Aorta (tissue), 5 donors: ENCODE measurements at places on chromosomes 5 and 9.

DNA sequence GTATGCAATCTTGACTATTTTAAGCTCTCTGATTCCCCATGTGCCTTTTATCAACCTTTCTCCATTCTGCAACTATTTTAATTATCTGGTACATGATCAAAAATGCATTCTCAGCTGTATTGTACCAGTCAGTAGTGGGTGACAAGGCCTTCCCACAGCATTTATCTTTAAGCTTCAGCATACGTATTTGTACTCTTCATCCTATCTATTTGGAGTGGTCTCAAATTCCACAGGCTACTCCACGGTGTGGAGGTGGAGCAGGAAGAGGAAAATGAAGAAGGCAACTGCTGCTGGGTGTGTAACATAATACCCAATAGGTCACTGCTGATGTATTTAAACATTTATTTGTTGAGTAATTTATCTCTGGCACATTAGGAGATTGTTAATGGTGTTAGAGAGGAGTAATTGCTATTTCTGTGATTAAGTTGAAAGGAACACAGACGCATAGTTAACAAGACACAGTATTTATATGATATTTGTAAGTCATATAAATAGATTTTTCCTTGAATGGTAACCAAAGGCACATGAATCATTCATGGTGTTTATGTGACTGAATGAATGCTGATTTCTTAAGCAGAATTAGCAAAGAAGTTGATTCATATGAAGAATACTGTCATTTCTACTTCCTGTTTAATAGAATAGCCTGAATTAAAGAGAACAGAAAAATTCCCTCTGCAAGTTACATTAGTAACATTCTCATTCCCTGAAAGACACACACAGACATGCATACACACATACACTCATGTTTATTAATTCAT is 153.8 kb upstream of the NR3C1 start:
- DNase-seq: no peak

- peak; percentile 90 for DNase-seq
Measured at GRCh38 chr5:176658007-176658599, 10.8 kb downstream of the TSPAN17 start.

DNA sequence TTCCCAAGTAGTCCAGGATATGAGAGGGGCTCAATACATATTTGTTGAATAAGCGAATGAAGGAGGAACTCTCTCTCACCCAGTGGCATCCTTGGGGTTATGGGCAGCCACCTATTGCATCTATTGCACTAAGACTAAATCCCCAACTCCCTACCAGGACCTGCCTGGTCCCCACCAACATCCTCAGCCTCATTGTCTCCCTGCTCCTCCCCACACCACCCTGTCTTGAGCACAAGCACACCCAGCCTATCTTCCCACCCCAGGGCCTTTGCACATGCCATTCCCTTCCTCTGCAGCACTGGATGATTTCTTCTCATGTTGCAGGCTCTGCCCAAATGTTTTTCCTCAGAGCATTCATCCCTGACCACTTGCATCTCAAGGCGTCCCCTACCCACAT is 133.8 kb downstream of the BARX1 start:
- no peak for DNase-seq

DNA sequence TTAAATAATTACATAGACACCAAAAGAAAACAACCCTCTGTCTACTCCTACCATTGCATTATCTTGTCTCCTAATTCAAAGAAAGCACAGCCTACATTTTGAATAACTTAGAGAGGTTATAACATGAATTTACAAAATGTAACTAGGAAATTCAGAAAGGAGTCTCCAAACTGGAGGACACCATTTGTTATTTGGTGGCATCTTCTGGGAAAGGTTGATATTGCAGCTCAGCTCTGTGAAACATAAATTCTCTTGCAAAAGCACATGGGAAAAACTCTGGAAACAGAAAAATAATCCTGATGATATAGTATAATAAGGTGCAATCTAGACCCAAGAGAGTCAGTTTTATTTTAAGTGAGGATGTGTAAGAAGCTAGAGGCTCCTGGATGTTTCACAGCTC is 215.3 kb downstream of the MLLT3 start:
- DNase-seq: no peak

DNA sequence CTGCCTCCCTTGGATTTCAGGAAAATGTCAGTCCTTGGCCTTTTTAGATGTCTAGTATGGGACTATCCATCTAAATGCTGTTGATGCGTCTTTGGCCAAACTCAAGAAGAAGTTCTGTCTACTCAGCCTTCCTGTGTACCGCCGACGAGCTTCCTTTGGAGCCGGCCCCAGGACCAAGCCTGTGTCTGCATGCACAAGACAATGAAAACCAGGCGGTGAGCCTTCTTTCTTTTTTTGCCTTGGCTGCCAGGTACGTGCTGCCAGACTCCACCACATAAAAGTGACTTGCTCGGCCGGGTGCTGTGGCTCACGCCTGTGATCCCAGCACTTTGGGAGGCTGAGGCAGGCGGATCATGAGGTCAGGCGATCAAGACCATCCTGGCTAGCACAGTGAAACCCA is 6.0 kb upstream of the NEURL1B start:
- DNase-seq: peak; percentile 51

DNA sequence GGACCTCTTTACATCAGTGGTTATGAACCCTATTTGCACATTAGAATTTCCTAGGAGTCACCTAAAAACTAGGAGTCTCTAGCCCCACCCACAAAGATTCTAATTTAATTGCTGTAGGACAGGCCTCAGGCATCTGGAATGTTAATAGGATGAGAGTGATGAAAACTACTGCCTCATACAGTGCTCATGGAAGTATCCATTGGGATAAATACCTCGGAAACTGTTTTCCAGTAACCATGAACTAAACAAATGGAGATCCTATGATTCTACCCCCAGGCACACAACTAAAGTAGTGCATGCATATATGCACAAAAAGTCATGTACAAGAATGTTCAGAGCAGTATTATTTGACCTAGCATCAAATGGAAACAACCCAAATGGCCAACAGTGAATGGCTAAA is 286.3 kb downstream of the DNAH5 start:
- no peak for DNase-seq

GRCh38 chr9:26392639-26393038 is 500.0 kb downstream of the CAAP1 start:
- DNase-seq: no peak

GRCh38 chr5:55895346-55895745 is 44.2 kb downstream of the IL31RA start:
- DNase-seq: no peak

DNA sequence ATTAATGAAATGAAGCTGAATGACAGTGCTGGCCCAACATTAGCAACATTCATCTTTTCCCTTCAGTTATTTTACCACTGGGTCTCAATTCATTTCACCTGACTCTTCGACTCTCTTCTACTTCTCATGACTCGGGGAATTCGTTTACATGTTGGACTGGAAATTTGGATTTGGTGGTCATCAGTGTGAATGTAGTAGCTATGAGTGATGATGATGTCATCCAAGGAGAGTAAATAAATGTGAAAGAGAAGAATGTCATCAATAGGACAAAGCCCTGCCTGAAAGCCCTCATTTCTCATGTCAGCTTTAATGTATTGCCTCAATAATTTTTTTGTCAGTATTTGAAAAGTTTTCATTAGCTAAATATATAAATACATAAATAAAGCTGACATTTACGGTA is 21.9 kb upstream of the CFAP95 start:
- no peak for DNase-seq

- DNase-seq: no peak
Measured at GRCh38 chr9:37943345-37944265, 39.7 kb upstream of the SLC25A51 start.

DNA sequence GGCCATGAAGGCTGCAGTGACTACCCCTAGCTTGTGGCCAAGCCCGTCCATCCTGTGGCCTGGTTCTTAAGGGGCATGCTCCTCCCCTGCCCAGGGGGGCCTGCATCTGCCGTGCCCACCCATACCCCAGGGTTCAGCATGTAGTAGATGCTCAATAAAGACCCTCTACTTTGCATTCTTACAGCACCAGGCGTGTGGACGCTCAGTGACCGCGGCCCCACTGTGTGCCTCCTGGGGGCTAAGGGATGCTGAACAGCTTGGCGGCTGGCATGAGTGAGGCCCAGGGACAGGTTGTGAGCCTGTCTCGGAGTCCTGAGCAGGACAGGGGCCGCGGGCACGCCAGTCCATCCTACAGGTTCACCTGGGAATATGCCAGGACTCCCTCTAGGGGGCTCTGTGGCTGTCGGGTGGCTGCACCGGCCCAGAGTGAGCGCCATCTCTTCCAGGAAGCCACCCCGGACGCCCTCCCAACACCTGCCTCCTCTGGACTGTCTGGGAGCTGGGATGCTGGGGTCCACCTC is 9.1 kb downstream of the NOTCH1 start:
- no peak for DNase-seq

GRCh38 chr9:68585034-68585761 is 44.5 kb upstream of the TMEM252 start:
- no peak for DNase-seq

- DNase-seq: peak; percentile 86
Measured at GRCh38 chr9:71647094-71647591, 121.2 kb downstream of the CEMIP2 start.

GRCh38 chr5:177412603-177413233 is 3.4 kb upstream of the F12 start:
- no peak for DNase-seq

DNA sequence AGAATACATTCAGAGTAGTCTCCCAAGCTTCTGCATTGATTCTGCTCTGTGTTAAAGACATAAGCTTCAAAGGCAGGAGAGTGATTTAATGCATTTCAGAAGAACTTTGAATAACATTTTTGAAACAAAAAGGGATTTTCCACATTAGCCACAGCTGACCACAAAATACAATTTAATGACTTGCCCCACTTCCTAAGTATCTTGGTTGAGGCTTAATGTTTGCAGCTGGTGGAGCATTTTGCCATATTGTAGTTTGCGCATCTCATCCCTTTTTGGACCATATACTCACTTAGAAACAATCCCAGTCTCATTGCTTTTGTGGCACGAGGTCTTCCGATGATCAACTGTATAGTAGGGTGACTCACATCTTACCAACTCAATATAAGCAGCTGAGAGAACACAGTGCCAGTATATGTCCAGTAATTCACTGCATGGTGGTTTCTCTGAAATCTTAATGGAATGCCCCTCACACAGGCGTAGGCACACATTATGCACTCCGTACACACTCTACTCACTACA is 455.8 kb upstream of the PTGER4 start:
- no peak for DNase-seq

DNA sequence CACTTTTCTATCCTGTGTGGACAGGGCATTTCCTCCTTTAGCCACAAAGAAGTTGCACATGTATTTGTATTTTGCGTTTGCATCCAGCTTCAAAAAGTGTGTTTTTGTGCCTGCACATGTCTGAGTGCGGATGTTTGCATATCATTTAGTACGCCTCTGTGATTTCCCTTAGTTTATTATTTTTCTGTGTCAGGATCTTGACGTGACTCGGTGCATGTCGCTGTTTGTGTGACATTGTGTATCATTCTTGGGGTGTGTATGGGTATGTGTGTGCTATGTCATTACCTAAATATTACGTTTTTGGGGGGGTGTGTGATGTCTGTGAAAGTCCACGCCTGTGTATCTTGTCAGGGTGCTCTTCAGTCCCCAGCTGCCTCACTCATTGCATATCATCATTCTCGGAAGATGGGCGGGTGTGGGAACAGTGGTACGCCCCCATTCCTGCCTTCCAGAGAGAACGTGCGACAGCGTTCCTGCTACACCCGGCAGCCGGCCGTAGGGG is 416 bp upstream of the PAIP2 start:
- no peak for DNase-seq

GRCh38 chr5:10201223-10201868 is 48.3 kb downstream of the ATPSCKMT start:
- DNase-seq: no peak

- DNase-seq: no peak
Measured at GRCh38 chr5:146313027-146313426, 25.6 kb upstream of the POU4F3 start.

- peak; percentile 55 for DNase-seq
Measured at GRCh38 chr5:175685701-175686350, 28.0 kb downstream of the HRH2 start.

- no peak for DNase-seq
Measured at GRCh38 chr5:178522361-178522760, 67.8 kb downstream of the COL23A1 start.

DNA sequence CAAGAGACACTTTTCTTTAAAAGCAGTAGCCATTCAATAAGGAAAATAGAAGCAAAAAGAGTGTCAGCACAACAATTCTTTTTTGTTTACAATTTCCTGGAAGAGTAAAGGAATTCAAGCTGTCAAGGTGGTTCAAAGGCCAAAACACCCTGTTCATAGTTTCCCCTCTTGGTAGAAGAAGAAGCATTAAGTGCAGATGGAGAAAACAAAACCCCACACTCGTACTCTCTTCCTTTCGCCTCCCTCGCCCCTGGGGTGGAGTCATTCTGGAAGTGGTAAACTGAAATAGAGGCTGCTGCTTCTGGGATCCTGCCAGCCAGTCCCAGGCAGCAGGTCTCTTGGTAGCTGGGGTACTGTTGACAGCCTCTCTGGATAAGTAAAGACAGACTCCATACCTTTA is 105.0 kb downstream of the ANKRD55 start:
- DNase-seq: no peak

DNA sequence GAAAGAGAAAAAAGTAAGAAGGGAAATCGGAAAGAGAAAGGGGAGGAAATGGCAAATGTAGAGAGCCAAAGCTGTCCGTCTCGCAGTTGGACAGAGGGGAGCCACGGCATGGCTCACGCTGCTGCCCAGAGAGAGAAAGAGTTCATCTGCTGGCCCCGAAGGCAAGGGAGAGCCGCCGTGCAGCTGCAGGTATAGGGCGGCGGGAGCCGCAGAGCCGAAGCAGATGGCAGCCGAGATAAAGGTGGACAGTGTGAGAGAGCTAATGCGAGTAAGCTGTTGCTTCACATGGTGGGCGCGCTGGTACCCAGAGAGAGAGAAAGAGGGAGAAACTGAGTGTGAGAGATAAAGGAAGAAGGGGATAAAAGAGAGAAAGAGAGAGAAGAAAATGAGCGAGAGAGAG is 188.4 kb upstream of the PPP1R26 start:
- no peak for DNase-seq

DNA sequence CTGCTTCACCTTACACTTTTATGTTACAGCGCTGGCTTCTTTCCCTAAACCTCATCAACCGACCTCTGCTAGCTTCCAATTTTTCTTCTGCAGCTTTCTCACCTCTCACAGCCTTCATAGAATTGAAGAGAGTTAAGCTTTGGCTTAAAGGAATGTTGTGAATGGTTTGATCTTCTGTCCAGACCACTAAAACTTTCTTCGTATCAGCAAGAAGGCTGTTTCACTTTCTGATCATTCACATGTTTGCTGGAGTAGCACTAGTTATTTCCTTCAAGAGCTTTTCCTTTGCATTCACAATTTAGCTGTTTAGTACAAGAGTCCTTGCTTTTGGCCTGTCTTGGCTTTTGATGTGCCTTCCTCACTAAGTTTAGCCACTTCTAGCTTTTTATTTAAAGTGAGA is 49.5 kb downstream of the NR3C1 start:
- no peak for DNase-seq
